Pancreas (tissue), 10 donors: ENCODE measurements at places on chromosomes 1 and 21.

GRCh38 chr1:88774151-88774556 is 90.1 kb downstream of the PKN2 start:
- H3K36me3 ChIP-seq: peaks cover 8% of the 10 kb centered on the region
- no peak overlapping the region for H3K4me3 ChIP-seq
- no peaks in the 10 kb centered on the region for H3K4me1 ChIP-seq

DNA sequence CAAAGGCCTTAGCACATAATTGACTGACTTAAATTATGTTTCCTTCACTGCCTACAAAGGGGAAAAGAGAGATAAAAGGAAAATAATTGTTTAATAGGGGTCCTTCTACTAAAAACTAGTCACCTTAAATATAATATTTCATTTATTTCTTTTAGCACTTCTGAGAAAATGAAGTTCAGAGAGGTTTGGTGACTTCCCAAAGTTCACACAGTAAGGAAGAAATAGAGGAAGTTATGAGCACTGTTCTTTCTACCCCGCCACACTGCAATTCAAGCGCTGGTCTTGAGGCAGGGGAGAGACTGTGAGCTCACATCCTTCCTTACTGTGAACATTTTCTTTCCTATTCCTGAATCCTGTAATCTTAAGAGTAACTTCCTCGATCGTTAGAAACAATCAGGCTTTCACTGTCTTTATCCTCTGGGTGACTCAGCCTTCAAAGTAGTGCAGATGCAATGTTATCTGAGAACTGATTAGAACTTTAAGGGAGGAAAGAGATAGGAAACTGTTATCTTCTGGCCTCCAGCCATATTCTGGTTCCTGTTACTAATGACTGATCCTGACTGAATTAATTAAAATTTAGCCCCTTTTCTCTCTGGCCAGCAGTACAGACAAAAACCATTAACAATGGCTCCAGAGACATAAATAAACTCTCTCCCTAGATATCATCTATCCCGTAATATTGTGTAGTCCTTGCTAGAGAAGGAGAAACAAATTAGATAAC is 6.8 kb downstream of the RGS5 start:
- no peak overlapping the region for H3K27ac ChIP-seq
- H3K36me3 ChIP-seq: no peaks in the 10 kb centered on the region
- no peaks in the 10 kb centered on the region for H3K27me3 ChIP-seq
- H3K4me1 ChIP-seq: no peaks in the 10 kb centered on the region

GRCh38 chr1:58003059-58003458 is 543.5 kb downstream of the OMA1 start:
- DNase-seq: no peak
- H3K36me3 ChIP-seq: no peaks in the 10 kb centered on the region
- H3K4me1 ChIP-seq: no peaks in the 10 kb centered on the region
- no peaks in the 10 kb centered on the region for H3K27me3 ChIP-seq

- H3K4me1 ChIP-seq: no peaks in the 10 kb centered on the region
- no peak for DNase-seq
- H3K4me3 ChIP-seq: no peak overlapping the region
- H3K27ac ChIP-seq: no peak overlapping the region
Observed at GRCh38 chr1:52420713-52421112, 16.3 kb downstream of the PRPF38A start.

DNA sequence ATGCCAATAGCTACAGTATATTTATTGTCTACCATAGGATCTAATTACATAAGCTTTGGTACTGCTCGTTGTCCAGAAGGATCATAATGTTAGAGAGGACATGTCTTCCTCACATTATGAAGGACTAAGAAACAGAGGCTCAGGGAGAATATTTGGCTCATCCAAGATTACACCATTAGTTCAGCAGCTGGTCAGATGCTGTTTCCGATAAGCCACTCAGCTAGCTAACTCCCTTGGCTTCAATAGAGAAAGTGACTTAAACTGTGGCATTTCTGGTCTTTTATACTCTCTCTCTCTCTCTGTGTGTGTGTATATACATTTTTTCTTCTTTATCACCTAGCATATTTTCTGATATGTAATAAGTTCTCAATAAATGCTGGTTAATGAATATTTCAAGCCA is 70.4 kb downstream of the DDR2 start:
- no peak overlapping the region for H3K4me3 ChIP-seq
- H3K27ac ChIP-seq: no peak overlapping the region
- no peak for DNase-seq
- H3K27me3 ChIP-seq: no peaks in the 10 kb centered on the region
- H3K4me1 ChIP-seq: no peaks in the 10 kb centered on the region

DNA sequence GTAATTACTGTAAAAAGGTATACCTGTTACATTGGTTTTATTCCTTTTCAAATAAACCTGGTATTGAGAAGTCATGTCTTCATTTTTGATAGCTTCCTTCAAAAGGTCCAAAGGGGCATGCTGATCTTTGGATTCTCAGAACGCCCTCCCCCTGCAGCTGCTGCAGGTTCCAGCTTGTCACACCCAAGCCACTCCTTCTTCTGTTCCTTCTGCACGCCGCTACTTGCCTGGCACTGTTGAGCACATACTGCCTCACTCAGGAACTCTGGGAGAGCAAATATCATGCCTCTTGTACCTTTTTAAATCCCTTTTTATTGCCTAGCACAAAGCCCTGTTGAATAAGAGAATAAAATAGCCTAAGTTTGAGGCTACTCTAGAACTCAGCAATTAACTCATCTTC is 136.9 kb downstream of the BARHL2 start:
- no peak overlapping the region for H3K4me3 ChIP-seq
- H3K27me3 ChIP-seq: no peaks in the 10 kb centered on the region
- H3K27ac ChIP-seq: no peak overlapping the region
- H3K36me3 ChIP-seq: no peaks in the 10 kb centered on the region

GRCh38 chr21:39444421-39445180 is 977 bp downstream of the LCA5L start:
- H3K27ac ChIP-seq: peak overlapping the region; percentile 95
- H3K27me3 ChIP-seq: no peaks in the 10 kb centered on the region
- peaks cover 7% of the 10 kb centered on the region for H3K4me1 ChIP-seq
- peak overlapping the region; percentile 94 for H3K4me3 ChIP-seq
- no peaks in the 10 kb centered on the region for H3K36me3 ChIP-seq
